Stimulated activated CD8-positive, alpha-beta memory T cell treated with anti-CD3 and anti-CD28 coated beads, Interleukin-7, amount 100 ng/mL, for 48 hours (primary cell): ENCODE measurements at places on chromosomes 3 and 15.
A peak's percentile ranks its signal among the peaks of the same experiment; 100 is the strongest.

- DNase-seq, result no peak
These were observed 89.6 kb upstream of the TBC1D5 start for GRCh38 chr3:17832016-17832415.

DNA sequence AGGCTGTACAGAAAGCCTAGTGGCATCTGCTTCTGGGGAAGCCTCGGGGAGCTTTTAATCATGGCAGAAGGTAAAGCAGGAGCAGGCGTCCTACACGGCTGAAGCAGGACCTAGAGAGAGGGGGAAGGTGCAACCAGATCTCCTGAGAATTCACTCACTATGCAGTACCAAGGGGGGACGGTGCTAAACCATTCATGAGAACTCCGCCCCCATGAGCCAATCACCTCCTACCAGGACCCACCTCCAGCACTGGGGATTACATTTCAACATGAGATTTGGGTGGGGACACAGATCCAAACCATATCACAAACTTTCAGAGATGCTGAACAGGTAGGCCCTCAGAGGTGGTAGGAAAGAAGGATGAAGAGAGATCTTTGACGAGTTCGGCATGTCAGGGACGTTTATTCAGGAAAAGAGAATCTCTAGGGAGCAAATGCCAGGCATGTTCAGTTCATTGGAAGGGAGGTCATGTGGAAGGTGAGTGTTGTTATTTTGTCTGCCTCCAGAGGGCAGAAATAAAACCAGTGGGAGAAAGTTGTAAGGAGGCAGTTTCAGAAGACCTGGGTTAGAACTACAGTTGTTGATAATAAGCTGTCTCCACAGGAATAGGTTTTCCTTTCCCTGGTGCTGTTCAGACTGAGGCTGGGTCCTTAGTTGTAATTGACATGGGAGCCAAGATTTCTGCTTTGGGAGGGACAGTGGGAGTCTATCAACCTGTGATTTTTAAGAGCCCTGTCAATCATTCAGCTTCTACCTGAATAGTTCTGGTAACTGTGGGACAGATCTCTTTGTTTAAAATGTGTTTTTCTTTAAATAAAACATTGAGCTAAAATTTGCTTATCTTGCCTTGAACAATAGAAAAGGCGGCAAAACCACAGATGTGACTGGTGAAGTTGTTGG is 4.3 kb upstream of the FNDC3B start:
- no peak for DNase-seq

GRCh38 chr15:53122818-53123217 is 332.7 kb upstream of the ONECUT1 start:
- no peak for DNase-seq

DNA sequence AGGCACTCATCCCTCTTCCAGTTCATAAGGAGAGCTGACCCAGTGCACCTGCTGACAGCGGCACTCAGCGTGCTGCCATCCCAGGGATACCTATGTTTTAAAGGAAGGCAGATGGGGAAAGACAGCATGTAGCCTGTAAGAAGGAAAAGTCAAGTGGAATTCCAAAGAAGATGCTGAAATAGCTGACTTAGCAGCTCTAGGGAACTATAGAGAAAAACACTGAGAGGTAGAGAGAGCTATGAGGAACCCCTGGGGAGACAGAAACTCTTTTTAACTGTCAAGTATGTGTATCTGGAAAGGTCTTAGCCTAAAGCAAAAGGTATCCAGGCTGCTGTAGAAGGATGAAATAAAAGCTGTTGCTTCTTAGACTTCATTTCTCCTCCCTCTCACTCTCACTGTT is 113.4 kb upstream of the BCL6 start:
- DNase-seq, result no peak

DNA sequence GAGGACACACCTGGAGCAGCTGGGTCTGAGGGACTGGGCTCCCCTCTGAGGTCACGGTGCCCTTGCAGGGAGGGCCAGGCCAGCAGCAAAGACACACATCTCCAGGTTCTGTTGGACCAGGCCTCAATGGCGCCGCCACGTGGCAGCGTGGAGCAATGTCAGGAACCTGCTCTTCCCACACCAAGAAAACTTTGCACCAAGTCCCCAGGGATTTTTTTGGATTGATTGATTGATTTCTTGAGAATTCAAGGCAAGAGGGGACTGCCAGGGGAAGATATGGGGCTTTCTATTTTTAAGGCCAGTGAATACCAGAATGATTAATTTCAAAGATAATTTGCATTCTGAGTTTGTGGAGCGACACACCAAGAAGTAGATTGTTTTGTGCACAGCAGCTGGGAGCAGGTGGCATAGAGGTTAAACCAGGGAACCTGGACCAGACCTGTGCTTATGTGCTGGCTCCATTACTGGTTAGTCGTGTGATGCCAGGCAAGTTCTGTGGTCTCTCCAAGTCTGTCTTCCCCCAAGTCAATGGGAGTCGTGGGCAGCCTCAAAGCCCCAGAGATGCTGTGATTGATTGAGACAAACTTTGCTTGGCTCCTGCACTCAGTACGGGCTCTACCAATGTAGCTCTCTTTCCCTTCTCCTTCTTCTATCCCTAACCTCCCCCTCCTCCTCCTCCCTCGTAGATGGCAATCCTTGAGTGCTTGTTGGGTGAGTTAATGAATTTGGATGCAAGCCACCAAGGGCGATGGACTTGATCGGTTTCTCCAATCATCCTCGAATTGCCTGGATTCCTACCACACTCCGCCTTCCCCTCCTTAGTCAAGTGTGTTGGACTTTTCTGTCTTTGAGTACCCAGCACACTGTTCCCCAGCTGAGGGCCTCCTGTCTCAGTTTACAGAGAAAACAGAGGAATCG is 96.2 kb upstream of the TRPM1 start:
- peak; percentile 25 for DNase-seq

GRCh38 chr15:62135532-62136134 is 29.5 kb downstream of the C2CD4B start:
- DNase-seq, result no peak

GRCh38 chr3:27666708-27667107 is 55.4 kb downstream of the EOMES start:
- no peak for DNase-seq

- DNase-seq, result no peak
These were observed 69.5 kb downstream of the MYO1E start for GRCh38 chr15:59303136-59303535.

- DNase-seq, result no peak
These were observed 107.0 kb downstream of the TOP2B start for GRCh38 chr3:25557694-25558093.

GRCh38 chr3:107837895-107838612 is 252.8 kb downstream of the CD47 start:
- DNase-seq, result no peak

- DNase-seq, result no peak
These were observed 60.6 kb upstream of the GCNT3 start for GRCh38 chr15:59550956-59551355.

DNA sequence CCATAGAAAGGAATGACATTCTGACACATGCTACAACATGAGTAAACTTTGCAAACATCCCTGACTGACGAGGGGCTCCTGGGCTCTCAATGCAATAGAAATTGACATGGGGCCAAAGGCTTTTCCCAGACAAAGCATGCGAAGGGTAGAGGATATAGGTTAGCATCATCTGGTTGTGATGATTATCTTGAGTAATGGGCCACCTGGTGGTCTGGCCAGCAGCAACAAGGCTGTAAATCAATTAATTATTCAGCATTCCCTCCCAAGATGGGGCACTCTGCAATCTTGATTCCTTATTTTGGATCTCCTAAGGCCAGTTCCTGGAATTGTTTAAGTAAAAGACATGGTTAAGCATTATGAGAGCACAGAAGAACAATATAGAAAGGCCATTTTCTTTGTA is 99.2 kb downstream of the AGBL1 start:
- no peak for DNase-seq

- no peak for DNase-seq
These were observed 25.3 kb downstream of the FBLN2 start for GRCh38 chr3:13574083-13574797.

DNA sequence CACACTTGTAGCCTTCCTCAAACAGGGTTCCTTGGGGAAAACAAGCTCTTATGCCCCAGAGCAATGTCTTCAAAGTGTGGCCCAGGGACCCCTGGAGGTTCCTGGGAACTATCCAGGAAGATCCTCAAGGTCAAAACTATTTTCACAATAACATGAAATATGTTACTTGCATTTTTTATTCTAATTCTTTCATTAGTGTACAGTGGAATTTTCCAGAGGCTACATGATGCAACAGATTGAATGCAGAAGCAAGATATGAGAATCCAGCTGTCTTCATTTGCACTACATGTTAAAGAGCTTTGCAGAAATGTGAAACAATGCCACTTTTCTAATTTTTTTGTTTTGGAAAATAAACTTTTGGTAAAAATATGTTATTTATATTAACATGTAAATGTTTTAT is 190.9 kb downstream of the SLC9A9 start:
- no peak for DNase-seq

- no peak for DNase-seq
These were observed 172.8 kb upstream of the PLSCR5 start for GRCh38 chr3:146777941-146778340.

DNA sequence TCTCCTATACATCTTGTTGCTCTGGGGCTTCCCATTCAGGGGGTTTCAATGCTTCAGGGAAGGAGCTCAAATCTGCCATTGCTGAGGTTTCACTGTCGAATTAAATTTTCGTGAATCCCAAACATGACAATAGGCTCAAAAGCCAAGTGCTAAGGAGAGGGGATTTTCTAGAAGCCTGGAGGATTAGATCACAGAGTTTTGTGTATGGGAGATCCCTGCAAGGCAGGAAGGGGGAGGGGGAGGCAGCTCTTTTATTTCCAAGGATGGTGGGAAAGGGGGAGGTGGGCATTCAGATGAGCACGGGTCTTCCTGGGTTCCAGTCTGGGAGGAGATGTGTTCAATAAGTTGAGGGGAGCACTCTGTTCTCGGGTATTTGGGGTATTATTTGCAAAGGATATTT is 69.9 kb upstream of the DLG1 start:
- DNase-seq, result no peak

- DNase-seq, result no peak
These were observed 317.3 kb downstream of the FGF12 start for GRCh38 chr3:192409838-192410683.

- no peak for DNase-seq
These were observed 130.2 kb downstream of the CHSY1 start for GRCh38 chr15:101121511-101122090.

DNA sequence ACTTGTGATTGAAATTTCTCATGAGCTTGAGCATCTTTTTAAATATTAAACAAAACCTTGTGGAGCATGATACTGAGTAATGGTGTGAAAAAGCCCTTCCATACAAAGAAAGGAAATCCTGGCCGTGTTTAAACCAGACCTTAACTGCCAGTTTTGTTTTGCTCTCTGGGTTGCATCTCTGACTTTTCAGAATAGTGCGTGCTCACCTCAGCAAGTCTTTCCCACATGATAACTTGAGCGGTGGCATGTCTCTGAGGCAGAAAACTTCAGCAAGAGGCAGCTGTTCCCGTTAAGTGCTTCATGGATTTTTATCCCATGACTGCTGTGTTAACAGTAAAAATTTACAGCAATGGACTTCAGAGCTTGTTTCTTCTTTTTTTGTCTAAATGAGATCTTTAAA is 393.3 kb downstream of the FEZF2 start:
- DNase-seq, result no peak

DNA sequence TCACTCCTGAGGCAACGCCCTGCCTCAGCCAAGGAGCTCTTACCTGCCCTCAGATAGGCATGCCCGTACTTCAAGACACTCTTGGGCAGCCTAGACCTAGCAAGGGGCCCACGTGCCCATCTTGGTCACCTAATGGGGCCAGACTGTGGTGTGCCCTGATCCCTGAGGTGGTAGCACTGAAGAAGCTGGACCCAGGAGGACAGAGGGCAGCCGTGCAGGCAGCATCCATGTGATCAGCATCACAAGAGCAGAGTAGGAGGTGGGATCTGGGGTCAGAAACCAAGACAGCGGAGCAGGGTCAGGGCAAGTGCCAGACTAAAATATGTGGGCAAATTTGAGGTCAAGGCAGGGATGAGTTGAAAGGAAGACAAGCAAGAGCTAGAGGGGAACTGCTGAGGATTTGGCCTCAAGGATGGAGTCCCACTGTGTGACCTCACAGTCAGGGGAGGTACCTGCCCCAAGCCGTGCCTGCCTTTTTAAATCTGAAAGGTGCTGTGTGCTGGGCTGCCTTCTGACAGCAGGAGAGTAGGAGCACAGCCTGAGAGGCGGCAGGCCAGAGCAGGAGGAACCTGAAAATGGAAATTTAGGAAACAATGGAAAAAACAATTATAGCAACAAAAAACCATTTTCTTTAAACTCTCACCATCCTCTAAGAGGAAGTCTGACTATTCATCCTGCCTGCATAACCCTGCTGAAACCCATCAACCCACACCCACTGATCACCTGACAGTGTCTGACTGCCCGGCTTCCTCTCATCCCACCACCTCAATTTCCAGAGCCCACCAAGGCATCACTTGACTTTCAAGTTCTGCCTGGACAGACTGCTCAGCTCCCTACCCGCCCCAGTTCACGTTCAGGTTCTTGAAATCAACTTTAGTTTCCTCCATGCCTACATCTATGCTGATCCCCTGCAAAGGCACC is 7.3 kb downstream of the ZBTB38 start:
- no peak for DNase-seq

DNA sequence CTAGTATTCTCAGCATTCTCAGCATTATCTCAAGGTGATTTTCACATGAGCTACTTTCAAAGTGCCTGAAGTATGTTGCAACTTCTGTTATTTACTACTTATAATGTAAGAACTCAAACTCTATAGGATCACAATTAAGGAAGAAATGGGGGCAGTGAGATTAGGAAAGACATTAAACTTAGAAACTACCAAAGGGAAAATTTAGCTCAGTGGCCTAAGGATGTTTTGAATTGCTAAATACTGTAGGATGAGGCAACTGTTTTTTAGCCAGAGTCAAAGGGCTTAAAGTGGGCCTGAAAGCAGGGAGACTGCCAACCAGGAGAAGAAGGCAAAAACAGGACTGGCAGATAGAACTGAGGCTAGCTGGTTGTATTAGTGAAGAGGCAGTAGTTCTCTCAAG is 55.5 kb upstream of the MBNL1 start:
- no peak for DNase-seq

DNA sequence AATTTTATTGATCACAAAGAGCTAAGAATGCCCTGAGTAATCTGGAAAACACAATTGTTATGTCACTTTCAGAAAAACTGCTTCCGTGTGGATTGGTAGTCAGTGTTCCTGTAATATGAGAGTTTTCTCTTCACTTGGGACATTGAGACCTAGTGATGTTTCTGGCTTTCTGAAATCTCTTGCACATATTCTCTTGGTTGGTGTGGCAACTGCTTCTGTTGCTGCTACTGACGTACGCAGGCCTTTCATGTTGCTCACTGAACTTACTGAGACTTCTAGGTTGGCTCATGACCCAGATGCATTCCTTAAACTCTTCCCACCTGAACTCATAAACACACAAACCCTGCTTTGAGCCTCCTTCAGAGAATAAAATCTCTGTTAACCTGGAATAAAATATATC is 175.0 kb upstream of the PFN2 start:
- DNase-seq, result no peak
